ENCODE measurements at places on chromosomes 7 and 10. TPM values are rescaled to one million over a fixed set of nuclear protein-coding genes. Genes with fewer than 3 reads are reported as not detected.

DNA sequence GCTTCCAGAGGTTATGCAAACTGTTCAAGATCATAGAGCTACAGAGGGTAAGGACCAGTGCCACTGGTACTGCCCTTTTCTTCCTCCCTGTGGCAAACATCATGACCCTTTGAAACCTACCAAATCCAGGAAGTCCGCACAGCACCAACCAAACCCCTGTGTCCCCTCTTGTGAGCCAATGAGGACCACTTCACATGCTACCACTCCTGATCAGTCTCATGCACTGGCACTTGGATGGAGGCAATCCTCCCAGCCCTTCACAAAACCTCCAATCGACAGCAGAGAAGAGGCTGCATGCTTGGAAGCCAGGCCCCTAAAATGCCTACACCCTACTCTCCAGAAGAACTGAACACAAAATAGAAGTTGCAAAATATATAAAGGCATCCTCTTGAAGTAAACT, 248.0 kb downstream of the TNS3 start:
- DNase-seq: no peak

DNA sequence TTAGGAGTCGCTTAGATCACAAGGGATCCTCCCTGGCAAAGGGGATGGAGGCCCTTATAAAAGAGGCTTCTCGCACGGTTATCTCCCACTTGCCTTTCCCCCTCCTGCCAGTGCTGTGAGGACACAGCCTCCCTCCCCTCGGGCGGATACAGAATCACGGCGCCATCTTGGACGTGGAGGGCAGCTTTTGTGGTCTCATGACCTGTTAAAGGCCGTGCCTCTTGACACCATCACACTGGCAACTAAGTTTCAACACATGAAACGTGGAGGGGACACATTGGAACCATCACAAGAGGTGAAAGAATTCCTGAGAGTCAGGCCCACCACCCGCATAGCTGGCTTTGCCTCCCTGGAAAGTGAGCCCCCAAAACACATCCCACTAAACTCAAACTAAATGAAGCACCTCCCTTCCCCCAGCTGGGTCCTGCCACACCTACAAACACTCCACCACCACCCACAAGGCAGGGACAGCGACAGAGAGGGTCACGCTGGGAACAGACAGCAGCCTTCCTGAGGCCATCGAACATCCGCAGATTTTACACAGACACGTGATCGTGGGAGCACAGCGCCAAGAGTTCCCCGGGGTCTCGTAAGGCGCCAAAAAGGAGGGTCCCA, 110.6 kb downstream of the TCERG1L start:
- no peak for DNase-seq

DNA sequence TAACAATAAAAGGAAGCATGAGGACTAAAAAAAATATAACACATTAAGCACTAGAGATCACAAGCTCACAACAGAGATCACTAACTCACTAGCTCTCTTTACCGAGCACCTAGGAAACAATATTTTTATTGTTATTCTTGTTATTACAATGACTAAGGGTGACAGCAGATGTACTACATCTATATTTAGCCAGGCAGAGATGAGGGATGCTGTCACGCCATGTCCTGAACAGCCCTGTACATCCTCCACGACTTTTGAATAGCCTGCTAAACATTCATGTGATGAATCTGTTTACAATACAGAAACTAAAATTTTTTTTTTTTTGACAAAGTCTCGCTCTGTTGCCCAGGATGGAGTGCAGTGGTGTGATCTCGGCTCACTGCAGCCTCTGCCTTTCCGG, 22.7 kb downstream of the FAM133B start:
- DNase-seq: no peak

DNA sequence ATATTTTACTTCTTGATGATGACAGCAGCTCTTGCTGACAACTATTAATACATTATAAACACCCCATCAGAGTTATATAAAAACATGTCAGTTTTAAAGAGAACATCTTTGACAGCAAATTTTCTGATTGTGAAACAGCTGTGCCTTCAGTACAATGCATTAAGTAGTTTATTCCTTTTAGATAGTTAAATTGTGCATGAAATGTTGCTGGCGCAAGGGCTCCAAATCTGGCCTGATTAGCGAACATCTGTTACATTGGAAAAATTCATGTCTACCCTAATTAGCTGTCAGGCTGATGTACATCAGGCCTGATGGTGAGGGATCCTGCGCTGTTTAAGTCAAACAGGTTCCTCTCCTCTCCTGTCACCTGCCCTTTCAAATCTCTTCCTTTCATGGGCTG, 171.9 kb upstream of the SP8 start:
- no peak for DNase-seq

The C7orf57 gene
- polyA plus RNA-seq: 0.95 TPM

All from left kidney (tissue), 8 donors.